HTR-8/SVneo (cell line): ENCODE measurements at places on chromosomes 12 and 14.

GRCh38 chr14:55398679-55399078 lies 13.0 kb downstream of the ATG14 start:
- peak; percentile 95 for DNase-seq

DNA sequence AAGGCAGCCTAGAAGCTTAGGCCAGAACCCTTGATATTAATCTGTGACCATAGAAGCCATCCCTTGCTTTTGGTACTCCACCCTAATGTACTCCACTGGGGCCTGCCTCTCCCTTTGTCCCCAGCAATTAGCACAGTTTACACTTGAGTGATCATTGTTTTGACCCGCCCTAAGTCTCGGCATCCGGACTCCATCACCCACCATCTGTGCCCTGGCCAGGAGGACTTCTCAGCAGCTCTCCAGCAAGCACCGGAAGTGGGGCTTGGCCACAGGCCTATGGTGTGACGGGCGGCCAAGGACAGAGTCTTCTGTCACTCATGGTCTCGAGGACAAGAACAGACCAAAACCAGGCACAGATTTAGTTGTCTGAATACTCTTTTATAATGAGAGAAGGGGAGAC lies 126.5 kb upstream of the NTF3 start:
- DNase-seq = no peak

DNA sequence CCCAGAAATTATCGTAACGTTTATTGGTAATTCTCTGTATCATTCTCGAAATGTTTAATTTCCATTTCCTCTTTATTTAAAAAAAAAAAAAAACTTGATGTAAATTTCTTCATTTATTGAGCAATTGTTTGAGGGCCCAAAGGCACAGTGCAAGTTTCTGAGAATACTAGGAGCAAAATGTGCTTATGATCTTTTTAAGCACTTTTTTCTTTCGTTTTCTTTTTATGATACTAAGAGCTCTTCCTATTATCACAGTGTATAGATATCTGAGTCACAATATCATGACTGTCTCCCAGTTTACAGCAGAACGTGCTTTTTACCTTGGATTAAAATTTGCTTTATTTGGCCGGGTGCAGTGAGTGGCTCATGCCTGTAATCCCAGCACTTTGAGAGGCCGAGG lies 5.6 kb downstream of the ATP2A2 start:
- no peak for DNase-seq

GRCh38 chr14:64500088-64500487 lies 3.5 kb downstream of the ZBTB25 start:
- DNase-seq = no peak

- no peak for DNase-seq
Observed at GRCh38 chr14:20493634-20494033, 11.7 kb upstream of the RNASE10 start.

DNA sequence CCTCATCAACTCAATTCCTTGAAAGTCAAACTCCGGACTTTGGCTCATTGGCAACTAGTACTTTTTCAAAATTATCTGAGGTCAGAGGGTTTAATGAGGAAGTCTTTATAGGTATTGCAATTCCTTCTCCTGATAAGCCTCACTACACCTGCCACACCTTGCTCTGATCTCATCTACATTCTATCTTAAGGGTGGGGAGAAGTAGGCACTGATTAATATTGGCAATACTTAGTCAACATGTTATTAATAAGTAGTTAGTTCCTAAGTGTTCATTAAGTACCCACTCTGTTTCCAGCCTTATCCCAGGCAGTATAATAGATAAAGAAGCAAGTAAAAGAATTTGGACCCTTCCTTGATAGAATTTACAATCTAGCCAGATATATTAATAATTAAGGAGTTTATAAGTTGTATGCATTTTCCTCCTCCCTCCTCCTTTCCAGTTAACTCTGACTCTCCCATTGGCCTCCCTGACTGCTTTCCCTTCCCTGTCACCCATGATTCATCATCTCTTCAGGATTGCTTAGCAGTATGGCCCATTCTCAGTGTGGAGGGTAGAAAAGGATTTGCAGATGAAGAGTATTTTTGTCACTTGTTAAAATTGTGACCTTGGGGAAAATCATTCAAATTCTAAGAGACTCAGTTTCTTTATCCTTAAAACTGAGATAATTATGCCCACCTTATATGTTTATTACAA lies 231.0 kb upstream of the ATP2B1 start:
- DNase-seq = no peak

GRCh38 chr12:94289461-94290312 lies 141.3 kb downstream of the PLXNC1 start:
- peak; percentile 27 for DNase-seq

DNA sequence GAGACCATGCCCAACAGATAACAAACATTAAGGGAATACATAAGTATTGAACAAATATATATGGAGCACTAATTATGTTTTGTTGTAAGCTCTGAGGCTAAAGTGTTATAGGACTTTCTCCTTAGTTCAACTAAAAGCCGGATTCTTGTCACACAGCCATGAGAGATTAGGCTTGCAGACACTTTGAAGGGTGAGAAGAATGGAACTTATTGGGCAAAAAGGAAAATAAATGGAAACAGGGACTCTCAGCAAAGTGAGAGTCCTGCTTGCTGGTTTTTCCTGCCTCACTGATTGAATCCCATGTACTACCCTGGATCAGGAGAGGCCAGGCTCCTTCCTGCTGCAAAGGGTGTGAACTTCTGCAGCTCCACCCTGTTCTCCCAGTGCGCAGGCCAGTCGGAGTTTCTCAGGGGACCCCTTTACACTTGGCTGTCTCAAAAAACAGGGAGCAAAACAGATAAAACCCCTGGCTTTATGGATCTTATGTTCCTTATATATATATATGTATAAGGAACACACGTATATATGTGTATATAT lies 77.1 kb upstream of the FUT8 start:
- no peak for DNase-seq

- DNase-seq = no peak
Observed at GRCh38 chr14:98507264-98507663, 764.7 kb downstream of the BCL11B start.

- no peak for DNase-seq
Observed at GRCh38 chr14:95107711-95108110, 49.6 kb downstream of the DICER1 start.

- no peak for DNase-seq
Observed at GRCh38 chr12:130768120-130768519, 52.0 kb upstream of the RIMBP2 start.

GRCh38 chr14:100654814-100655740 lies 67.9 kb upstream of the BEGAIN start:
- DNase-seq = no peak

- no peak for DNase-seq
Observed at GRCh38 chr14:104887623-104888488, 22.8 kb downstream of the CEP170B start.

GRCh38 chr12:31482816-31483215 lies 108.1 kb downstream of the DENND5B start:
- DNase-seq = peak; percentile 68

- no peak for DNase-seq
Observed at GRCh38 chr12:123621101-123621500, 12.4 kb downstream of the EIF2B1 start.

GRCh38 chr14:52354242-52354641 lies 40.1 kb downstream of the PTGER2 start:
- no peak for DNase-seq
